ENCODE measurements at places on chromosomes 7 and 10.

GRCh38 chr10:131847241-131847783 is 53.5 kb upstream of the PPP2R2D start:
- DNase-seq = no peak

GRCh38 chr7:19816128-19816527 is 42.7 kb upstream of the TMEM196 start:
- DNase-seq = no peak

GRCh38 chr10:99370993-99371392 is 41.8 kb downstream of the CNNM1 start:
- no peak for DNase-seq

DNA sequence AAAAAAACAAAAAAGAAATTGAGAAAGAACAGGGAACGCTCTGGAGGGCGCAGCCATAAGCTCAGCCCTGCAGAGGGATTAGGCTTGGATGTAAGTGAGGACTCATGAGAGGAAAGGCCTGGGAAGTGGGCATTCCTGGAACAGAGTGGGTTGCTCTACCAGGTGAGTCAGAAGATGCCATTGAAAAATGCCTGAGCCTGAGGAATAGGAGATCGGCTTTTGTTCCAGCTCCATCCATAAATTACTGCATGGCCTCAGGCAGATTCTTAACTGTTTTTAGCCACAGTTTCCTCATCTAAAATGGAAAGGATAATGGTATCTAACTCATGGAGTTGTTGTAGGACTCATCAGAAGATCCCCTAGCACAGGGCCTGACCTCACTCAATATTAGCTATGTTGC is 1.1 kb upstream of the RGR start:
- DNase-seq = no peak

DNA sequence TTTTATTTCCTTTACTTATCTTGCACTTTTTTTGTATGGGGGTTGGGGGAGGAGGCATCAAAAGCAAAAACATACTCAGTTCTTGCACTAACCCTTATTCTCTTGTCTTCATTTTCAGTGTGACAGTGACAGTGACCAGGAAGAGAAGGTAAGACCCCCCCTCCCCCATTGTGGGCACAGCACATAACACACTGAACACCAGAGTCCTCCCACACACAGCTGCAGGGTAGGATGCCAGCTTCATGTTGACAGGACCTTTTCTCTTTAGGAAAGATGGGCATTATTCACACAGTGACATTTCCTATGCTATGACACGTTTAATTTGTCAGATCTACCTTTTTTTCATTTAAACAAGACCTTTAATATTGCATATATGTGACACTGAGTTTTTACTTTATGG is 696.3 kb upstream of the GALNT17 start:
- no peak for DNase-seq

DNA sequence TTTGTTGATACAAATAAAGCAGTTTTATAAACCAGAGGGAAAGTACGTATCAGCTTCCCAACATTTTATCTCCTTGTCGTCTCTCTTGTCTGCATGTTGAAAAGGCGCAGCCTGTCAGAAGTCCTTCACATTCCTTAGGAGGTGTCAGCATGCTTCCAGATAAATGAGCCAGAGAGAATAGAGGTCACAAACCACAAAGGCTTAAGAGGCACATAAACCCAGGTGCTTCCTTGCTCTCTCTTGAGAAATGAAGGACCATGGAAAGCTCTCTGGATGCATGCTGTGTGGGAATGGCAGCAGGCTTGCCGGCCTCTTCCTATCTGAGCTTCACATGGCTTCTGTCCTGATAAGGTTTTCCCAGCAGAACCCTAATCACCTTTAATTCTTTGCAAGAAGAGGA is 448.5 kb downstream of the XPNPEP1 start:
- DNase-seq = no peak

GRCh38 chr7:3673524-3673923 is 372.5 kb downstream of the SDK1 start:
- DNase-seq = no peak

- no peak for DNase-seq
These were observed 3.6 kb downstream of the ZEB1 start for GRCh38 chr10:31322647-31323046.

GRCh38 chr7:132930881-132931280 is 151.0 kb downstream of the CHCHD3 start:
- DNase-seq = no peak

DNA sequence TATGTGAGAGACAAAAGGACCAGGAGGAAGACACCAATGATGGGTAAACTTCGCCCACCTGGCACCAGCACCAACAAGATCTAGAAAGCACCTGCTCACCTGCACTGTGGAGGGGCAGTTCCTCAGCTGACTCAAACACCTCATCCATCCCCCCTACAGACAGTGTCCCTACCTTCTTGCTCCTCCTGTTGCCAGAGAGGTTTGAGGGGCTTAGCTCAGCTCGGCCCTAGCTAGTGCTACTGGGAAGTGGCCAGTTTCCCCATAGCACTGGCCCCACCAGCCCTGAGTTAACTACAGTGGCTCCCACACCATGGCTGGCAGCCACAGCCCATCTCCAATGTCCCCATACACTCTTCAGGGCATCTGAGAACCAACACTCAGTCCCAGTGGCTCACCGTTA is 70.8 kb downstream of the GRID1 start:
- DNase-seq = no peak

GRCh38 chr10:127148066-127148932 is 48.1 kb downstream of the INSYN2A start:
- peak; percentile 71 for DNase-seq

DNA sequence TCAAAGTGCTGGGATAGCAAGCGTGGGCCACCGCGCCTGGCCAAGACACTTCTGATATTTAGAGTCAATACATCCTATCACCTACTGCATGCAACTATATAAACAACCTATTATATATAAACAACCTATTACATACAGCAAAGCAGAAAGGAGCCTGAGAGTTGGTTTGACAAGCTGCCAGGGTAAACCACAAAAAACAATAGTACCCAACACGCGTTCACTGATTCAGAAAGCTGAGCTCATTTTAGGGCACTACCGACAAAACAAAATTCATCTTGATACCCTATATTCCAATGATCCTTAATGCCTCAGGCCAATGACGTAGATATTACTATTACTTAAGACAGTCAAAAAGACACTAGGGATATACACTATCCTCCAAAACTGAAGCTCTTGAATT is 16.2 kb downstream of the MALSU1 start:
- DNase-seq = no peak

GRCh38 chr10:18666810-18667209 is 7.6 kb downstream of the ARL5B start:
- DNase-seq = no peak

- DNase-seq = no peak
These were observed 207.2 kb upstream of the DKK1 start for GRCh38 chr10:52106899-52107298.

DNA sequence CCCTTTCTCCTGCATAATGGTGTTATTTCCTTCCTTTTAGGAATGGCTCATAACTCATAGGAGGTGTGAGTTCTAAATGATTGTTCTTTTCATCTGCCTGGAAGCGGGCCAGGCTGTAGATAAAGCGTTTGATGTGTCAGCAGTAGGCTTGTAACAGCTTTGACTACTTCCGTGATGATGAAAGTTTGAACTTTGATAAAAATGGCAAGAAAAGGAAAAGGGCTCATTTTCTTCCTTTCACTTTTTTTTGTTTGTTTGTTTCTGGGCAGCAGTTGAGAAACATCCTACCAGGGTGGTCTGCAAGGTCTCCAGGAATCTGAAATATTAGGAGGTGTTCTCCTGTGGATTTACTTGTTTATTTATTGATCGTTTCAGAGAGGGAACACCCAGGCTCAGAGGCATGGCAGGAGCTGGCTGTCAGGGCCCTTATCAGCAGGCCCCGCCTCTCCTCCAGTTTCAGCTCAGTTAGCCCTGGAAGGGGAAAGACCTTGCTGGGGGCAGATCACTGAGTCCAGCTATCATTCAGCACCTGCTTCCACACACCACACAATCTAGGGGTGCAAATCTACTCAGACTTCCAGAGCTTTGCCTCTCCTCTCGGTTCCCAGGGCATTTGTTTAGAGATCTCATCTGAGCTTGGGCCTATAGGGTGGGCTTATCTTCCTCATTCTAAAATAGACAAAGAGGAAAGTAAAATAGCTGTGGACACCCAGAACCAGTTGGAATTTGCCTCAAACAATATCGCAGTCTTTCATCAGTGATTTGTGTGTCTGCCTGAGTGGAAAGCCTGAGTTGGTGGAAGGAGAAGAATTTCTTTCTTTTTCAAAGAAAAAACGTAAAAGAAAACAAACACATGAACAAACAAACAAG is 130.9 kb downstream of the BMPER start:
- DNase-seq = no peak

- DNase-seq = peak; percentile 83
These were observed 87.2 kb upstream of the DUSP5 start for GRCh38 chr10:110410329-110411046.

DNA sequence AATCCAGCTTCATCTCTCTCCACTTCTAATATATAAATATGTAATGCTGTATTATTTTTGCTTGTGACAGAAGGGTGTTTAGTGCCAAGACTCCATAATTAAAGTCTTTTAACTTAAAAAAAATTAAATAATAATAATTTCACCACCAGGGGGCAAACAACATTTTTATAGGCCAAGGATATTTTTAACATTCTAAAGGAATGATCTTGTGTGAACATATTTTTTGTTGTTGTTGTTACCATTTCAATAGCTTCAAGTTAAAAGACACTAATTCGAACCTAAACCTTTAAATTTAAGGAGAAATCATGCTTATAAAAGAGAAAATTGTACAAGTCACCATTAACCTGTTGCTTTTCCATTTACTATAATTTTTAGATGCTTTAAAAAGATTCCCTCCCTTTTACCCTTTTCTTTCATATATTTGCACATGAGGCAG is 7.5 kb upstream of the DNAJC1 start:
- no peak for DNase-seq

GRCh38 chr7:47528471-47528870 is 53.4 kb downstream of the TNS3 start:
- DNase-seq = no peak

DNA sequence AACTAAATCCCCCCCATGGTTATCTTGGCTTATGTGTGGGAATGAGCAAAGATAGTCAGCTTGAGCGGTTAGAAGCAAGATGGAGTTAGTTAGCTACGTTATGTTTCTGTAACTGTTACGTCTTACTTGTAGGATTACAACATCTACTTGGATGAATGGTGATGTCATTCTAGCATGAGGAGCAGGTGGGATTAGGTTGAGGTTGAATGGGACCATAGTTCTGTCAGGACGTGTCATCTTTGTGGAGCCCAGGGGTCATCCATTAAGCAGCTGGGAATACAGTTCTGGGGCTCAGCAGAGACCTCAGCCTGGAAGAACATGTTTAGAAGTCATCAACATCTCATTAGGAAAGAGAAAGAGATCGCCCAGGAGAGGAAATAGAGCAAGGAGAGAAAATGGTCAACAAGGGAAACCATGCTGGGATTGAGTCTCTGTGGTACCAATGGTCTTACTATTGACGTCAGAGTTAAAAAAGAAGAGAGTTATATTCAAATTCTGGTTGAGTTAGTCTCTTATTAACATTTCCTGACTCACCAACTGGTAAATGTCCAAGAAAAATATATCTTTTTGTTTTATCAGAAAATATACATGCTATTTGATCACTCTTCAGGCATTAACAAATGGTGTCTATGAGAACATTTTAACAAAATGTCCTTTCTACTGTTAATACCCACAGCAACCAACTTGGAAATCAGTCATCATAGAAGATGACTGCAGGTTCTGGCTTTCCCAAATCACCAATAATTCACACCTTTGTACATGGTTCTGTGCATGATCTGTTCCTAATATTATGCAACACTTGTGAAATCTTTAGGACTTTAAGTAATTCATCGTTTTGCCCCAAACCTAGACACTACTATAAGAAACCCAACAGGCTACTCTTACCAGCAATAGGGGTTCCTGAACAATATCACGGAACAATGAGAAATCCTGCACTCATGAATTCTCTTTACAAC is 96.9 kb downstream of the KIAA1217 start:
- DNase-seq = no peak

- DNase-seq = no peak
These were observed 17.1 kb upstream of the PTF1A start for GRCh38 chr10:23174977-23175512.

- no peak for DNase-seq
These were observed 44.1 kb upstream of the ZNRF2 start for GRCh38 chr7:30240106-30240800.

- DNase-seq = no peak
These were observed 31.6 kb downstream of the MGMT start for GRCh38 chr10:129498680-129499079.

DNA sequence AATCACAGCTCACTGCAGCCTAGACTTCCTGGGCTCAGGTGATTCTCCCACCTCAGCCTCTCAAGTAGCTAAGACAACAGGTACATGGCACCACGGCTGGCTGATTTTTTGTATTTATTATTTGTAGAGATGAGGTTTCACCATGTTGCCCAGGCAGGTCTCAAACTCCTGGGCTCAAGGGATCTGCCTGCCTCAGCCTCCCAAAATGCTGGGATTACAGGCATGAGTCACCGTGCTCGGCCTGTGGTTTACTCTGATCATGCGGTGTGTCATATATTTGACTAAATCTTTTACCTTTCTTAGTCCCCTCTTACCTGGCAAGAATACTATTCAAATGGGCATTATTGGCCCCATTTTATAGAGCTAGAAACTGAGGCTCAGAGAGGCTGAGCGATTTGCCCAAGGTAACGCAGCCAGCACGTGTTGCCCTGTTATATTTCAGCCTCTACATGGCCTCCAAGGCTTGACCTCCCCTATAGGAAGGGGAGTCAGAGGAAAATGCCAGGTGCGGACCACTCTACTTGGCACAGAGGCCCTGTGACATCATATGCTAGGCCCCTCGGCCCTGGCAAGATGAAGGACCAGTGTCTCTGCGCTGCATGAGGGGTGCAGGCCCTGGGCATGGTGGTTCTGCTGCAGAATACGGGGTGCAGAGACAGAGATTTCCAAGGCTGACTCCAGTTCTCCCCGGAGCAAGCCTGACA is 8.2 kb downstream of the ZCCHC24 start:
- DNase-seq = no peak

GRCh38 chr10:87696922-87697745 is 37.5 kb downstream of the PAPSS2 start:
- no peak for DNase-seq

GRCh38 chr10:7853890-7854289 is 35.6 kb downstream of the TAF3 start:
- no peak for DNase-seq

DNA sequence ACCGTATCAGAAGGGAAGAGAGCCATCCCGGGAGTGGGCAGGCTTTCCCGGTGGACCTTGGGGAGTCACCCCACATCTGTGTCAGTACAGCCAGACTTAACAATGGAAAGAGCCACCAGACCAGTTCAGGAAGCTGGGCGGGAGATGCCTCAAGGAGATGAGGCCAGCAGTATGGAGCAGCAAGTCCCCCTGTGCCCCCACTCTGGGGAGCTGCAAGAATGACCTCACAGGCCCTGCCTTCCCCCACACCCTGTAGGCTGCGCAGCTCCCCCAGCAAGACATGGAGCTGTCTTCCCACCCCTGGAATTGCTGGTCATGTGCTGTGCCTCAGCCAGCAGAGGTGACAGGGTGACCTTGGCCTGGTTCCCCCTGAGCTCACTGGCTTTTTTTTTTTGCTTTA is 76.8 kb upstream of the INSIG1 start:
- no peak for DNase-seq
